Fibroblast of skin of abdomen (primary cell): ENCODE measurements at places on chromosomes 1 and 21.
A peak's percentile ranks its signal among the peaks of the same experiment; 100 is the strongest.

DNA sequence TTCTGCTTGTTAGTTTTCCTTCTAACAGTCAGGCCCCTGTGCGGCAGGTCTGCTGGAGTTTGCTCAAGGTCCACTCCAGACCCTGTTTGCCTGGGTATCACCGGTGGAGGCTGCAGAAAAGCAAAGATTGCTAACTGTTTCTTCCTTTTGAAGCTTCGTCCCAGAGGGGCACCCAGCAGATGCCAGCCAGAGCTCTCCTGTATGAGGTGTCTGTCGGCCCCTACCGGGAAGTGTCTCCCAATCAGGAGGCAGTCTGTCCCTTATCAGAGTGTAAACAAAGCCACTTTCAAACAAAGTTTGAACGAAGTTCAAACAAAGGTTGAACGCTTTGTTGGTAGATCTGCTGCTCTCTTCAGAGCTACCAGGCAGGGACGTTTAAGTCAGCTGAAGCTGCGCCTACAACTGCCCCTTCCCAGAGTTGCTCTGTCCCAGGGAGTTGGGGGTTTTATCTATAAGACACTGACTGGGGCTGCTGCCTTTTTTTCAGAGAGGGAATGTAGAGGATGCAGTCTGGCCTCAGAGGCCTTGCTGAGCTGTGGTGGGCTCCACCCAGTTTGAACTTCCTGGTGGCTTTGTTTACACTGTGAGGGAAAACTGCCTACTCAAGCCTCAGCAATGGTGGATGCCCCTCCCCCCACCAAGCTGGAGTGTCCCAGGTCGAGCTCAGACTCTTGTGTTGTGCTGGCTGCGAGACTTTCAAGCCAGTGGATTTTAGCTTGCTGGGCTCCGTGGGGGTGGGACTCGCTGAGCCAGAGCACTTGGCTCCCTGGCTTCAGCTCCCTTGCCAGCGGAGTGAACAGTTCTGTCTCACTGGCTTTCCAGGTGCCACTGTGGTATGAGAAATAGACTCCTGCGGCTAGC, 401.8 kb downstream of the SRGAP2C start:
- no peak for DNase-seq

DNA sequence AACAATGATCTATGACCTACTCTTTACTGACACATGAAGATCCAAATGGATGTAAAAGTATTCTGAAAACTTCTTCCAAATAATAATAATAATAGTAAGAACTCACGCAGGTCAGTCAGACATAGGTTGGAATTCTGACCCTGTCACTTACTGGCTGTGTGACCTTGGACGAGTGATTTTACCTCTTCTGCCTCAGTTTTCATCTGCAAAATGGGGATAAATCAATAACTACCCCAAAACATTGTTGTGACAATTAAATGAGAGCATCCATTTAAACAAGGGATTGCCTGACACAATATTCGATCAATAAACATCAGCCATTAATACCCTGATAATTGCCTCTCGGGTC, 556 bp downstream of the MECR start:
- DNase-seq = no peak

DNA sequence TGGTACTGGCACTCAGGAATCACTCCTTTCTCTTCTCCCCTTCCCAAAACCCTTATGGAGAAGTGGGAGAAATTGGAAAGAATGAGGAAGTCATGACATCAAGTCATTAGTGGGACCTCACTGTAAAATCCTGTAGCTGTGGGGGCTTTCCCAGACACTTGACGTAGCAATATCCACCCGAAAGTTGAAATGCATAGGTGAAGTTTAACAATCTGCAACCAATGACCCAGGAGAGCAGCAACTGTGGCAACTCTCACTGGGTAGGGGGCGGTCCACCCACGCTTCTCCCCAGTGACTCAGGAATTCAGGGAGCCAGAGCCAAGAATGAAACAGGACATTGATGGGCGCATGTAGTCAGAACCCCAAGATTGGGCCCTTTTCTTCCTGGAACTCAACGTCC, 27.0 kb downstream of the ABCA4 start:
- DNase-seq = no peak

- no peak for DNase-seq
Measured at GRCh38 chr1:113891631-113892220, 4.3 kb upstream of the BCL2L15 start.

DNA sequence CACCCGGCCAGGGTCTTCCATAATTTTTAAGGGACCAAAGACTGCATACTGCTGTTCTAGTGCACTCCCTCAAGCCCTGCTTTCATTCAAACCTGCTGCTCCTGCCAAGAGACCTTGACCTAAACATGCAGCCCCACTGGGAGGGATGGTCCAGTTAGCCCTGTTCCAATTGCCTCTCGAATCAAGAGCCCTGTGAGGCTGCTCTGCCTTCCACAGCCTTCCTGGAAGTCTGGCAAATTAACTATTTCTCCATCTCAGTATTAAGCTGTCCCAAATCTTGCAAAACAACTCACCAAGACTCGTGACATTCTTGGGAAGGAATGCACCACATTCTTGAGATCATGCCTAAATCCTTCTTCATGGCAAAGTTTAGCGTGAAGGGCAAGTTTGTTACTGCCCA, 231.3 kb downstream of the C1orf94 start:
- DNase-seq = peak; percentile 38

DNA sequence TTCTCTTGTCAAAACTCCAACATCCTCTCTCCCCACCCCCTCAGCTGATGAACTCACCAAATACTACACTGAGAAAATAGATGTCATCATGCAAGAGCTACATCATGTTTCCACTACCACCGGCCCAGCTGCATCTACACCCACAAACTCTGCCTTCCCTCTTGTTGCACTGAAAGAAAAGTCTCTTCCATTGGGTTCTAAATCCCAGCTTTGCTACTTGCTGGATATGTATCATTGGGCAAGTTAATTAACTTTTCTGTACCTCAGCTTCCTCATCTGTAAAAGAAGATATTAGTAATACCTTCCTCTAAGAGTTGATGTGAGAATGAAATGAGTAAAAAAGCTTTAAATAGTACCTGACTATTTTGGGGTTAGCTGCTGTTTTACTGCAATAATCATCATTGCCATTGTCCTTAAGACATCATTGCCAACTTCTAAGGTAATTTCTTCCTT, 108.6 kb downstream of the OLFML2B start:
- DNase-seq = no peak

DNA sequence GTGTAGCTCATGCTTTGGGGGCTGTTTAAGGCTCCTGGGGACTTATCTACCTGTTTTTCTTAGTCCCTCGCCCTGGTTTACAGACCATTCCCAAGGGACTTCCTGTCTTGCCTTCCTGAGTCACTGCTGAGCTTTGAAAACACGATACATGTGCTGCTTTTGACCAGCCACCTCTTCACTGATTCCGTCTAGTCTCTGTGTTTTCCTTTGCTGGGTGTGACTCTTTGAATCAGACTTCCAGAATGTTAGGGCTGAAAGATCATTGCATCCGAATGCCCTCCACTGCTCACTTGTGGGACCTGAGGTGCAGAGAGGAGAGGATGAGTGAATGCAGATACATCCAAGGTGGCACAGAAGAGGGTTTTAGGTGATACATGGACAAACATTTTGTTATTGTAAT, 35.4 kb upstream of the CITED4 start:
- peak; percentile 17 for DNase-seq

GRCh38 chr1:46199233-46199749, 1.1 kb upstream of the POMGNT1 start:
- DNase-seq = no peak

- no peak for DNase-seq
Measured at GRCh38 chr1:181353526-181353925, 129.8 kb upstream of the CACNA1E start.

GRCh38 chr1:53634571-53634979, 104.4 kb downstream of the GLIS1 start:
- no peak for DNase-seq
